Thyroid gland (tissue), 4 donors: ENCODE measurements at places on chromosomes 2 and 18. TPM values are rescaled to one million over a fixed set of nuclear protein-coding genes. Genes with fewer than 3 reads are reported as not detected.

The LINC00305 gene
- total RNA-seq: not detected

The DNMT3A gene
- total RNA-seq: 19.6 TPM

The CCDC74A gene
- total RNA-seq: 21.6 TPM

The ZNF396 gene
- 8.9 TPM for total RNA-seq

The ALPP gene
- not detected for total RNA-seq

GRCh38 chr18:5974696-5975095 lies 79.4 kb upstream of the TMEM200C start:
- no peaks in the 10 kb centered on the region for H3K27me3 ChIP-seq
- no peaks in the 10 kb centered on the region for H3K4me1 ChIP-seq
- no peaks in the 10 kb centered on the region for H3K36me3 ChIP-seq
- DNase-seq: no peak
- no peak overlapping the region for H3K27ac ChIP-seq
- no peak overlapping the region for H3K4me3 ChIP-seq

GRCh38 chr2:17759805-17760204 lies 5.9 kb downstream of the GEN1 start:
- no peaks in the 10 kb centered on the region for H3K36me3 ChIP-seq
- H3K27ac ChIP-seq: no peak overlapping the region

- DNase-seq: no peak
- H3K27me3 ChIP-seq: no peaks in the 10 kb centered on the region
- no peak overlapping the region for H3K4me3 ChIP-seq
- H3K36me3 ChIP-seq: no peaks in the 10 kb centered on the region
Measured at GRCh38 chr2:7026742-7027141, 109.5 kb downstream of the RNF144A start.

DNA sequence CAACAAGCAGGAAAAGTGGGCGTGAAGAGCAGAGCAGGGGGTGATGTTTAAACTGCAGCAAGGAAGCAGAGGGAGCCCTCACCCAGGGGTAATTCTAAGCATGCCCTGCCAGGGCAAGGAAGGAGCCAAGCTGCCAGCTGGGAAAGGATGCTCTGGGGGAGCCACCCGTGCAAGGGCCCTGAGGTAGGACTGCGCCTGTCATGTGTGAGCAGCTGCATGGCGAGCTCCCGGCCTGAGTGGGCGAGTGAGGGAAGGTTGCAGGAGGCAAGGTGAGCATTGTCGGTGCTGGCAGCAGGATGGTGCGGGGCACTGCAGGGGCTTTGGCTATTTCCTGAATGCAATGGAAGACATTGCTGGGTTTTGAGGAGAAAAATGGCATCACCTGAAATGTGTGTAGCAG lies 107.2 kb downstream of the COPS8 start:
- no peaks in the 10 kb centered on the region for H3K27me3 ChIP-seq
- H3K4me1 ChIP-seq: no peaks in the 10 kb centered on the region
- H3K4me3 ChIP-seq: no peak overlapping the region
- no peaks in the 10 kb centered on the region for H3K36me3 ChIP-seq

DNA sequence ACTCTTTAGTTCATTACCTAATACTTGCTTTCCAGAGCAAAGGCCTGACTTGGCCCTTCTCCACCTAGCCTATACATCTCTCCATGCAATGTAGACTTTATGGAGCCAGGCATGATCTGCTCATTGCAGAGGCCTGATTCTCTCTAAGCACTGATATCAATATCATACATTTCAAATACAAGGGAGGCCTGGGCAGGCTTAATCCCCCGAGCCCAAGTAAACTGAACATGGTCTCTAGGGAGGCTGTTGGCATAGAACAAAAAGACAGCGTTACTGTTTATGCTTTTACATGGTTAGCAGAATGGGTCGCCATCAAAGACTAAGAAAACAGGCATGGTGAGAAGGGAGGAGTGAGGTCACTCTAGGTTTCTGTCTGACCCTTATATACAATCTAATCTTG lies 695.1 kb downstream of the ZEB2 start:
- no peak for DNase-seq
- no peak overlapping the region for H3K27ac ChIP-seq

DNA sequence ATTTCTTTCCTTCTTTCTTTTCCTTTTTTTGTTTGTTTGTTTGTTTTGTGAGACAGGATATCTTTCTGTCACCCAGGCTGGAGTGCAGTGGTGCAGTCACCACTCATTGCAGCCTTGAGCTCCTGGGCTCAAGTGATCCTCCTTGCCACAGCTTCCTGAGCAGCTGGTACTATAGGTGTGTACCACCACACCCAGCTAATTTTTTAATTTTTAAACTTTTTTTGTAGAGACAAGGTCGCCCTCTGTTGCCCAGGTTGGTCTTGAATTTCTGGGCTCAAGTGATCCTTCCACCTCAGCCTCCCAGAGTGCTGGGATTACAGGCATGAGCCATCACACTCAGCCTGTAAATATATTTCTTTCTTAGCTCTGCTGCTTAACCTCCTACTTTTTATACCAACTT lies 83.4 kb upstream of the CYP20A1 start:
- no peak overlapping the region for H3K4me3 ChIP-seq
- no peak overlapping the region for H3K27ac ChIP-seq
- H3K4me1 ChIP-seq: no peaks in the 10 kb centered on the region
- no peaks in the 10 kb centered on the region for H3K27me3 ChIP-seq

GRCh38 chr2:79994965-79995364 lies 309.6 kb downstream of the LRRTM1 start:
- no peak for DNase-seq
- H3K36me3 ChIP-seq: no peaks in the 10 kb centered on the region
- no peaks in the 10 kb centered on the region for H3K4me1 ChIP-seq
- H3K27me3 ChIP-seq: no peaks in the 10 kb centered on the region
- no peak overlapping the region for H3K4me3 ChIP-seq
- H3K27ac ChIP-seq: no peak overlapping the region

DNA sequence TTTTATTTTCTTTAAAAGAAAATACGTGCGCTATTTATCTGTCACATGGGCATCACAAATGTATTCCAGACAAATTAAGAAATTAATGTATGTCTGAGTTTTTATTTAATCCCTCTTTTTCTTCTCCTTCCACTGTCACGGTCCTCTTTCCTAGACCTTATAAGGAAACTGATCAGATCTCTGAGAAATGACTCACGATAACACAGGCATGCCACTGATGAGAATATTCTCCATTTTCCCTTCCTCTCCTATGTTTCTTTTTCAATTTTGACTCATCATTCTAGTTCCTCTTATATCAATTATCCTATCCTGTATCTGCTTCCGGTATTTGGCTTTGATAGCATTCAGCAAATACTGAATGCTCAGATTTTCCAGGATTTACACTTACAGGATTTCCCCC lies 121.8 kb downstream of the DSC3 start:
- no peak for DNase-seq
- H3K36me3 ChIP-seq: no peaks in the 10 kb centered on the region
- no peaks in the 10 kb centered on the region for H3K27me3 ChIP-seq
- H3K4me3 ChIP-seq: no peak overlapping the region
- no peaks in the 10 kb centered on the region for H3K4me1 ChIP-seq

GRCh38 chr2:156309167-156309566 lies 23.4 kb downstream of the NR4A2 start:
- no peaks in the 10 kb centered on the region for H3K27me3 ChIP-seq
- H3K36me3 ChIP-seq: no peaks in the 10 kb centered on the region
- no peak for DNase-seq
- H3K4me1 ChIP-seq: no peaks in the 10 kb centered on the region
- no peak overlapping the region for H3K4me3 ChIP-seq

DNA sequence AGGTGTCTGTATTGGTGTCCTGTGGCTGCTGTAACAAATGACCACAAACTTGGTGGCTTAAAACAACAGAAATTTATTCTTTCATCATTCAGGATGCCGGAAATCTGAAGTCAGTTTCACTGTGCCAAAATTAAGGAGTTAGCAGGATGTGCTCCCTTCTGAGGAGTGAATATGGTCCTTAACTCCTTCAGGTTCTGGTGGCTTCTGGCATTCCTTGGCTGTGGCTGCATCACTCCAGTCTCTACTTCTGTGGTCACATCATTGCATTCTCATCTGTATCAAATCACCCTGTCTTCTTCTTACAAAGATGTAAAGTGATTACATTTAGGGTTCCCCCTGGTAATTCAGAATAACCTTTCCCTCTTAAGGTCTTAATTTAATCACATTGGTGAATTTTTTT lies 12.6 kb downstream of the GPD2 start:
- DNase-seq: no peak
- no peak overlapping the region for H3K4me3 ChIP-seq
- H3K36me3 ChIP-seq: no peaks in the 10 kb centered on the region
- no peak overlapping the region for H3K27ac ChIP-seq
- peaks cover 4% of the 10 kb centered on the region for H3K4me1 ChIP-seq

- no peaks in the 10 kb centered on the region for H3K27me3 ChIP-seq
- H3K4me3 ChIP-seq: no peak overlapping the region
- H3K36me3 ChIP-seq: no peaks in the 10 kb centered on the region
- DNase-seq: no peak
- no peak overlapping the region for H3K27ac ChIP-seq
Measured at GRCh38 chr2:8447610-8448221, 234.1 kb upstream of the ID2 start.

- peaks cover 6% of the 10 kb centered on the region for H3K4me1 ChIP-seq
- H3K36me3 ChIP-seq: no peaks in the 10 kb centered on the region
- no peaks in the 10 kb centered on the region for H3K27me3 ChIP-seq
- no peak overlapping the region for H3K4me3 ChIP-seq
- DNase-seq: no peak
Measured at GRCh38 chr2:160144280-160144990, 55.6 kb downstream of the ITGB6 start.

- DNase-seq: no peak
- H3K27ac ChIP-seq: no peak overlapping the region
- H3K4me3 ChIP-seq: no peak overlapping the region
- no peaks in the 10 kb centered on the region for H3K4me1 ChIP-seq
Measured at GRCh38 chr2:226187156-226187555, 612.5 kb downstream of the IRS1 start.

GRCh38 chr2:64769392-64770044 lies 115.8 kb upstream of the SERTAD2 start:
- DNase-seq: no peak
- no peaks in the 10 kb centered on the region for H3K27me3 ChIP-seq
- H3K36me3 ChIP-seq: no peaks in the 10 kb centered on the region
- H3K27ac ChIP-seq: no peak overlapping the region
- H3K4me1 ChIP-seq: peaks cover 3% of the 10 kb centered on the region

GRCh38 chr2:181203916-181204315 lies 223.5 kb downstream of the UBE2E3 start:
- no peaks in the 10 kb centered on the region for H3K27me3 ChIP-seq
- no peak overlapping the region for H3K27ac ChIP-seq
- no peak for DNase-seq

DNA sequence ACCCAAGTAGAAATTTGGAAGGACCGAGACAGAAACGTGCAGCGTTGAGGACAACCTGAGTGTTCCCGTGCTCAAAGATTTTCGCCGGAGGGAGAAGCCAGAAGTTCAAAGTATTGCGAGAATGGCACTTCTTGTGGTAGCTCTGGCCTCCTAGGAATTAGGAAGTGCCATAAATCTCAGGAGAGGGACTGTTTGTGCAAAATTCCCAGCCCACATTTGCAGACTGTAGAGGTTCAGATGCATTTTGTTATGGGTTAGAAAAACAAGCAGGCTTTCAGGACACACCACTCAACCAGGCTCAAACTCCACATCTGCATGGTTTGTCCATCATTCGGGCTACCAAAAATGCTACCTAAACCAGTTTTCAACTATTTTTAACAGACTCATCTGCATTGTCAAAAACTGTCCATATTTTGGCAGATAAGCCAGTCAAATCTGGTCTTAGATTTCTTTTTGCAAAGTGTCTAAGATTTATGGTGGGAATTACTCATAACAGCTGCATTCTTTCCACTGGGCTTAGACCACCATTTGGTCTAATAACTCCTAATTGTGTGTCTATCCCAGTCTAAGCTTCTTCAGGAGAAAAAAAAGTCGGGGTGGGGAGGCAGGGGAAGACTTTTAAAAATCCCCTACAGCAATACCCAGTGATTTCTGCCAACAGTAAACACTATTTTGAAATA lies 422.9 kb downstream of the ARHGAP15 start:
- H3K4me1 ChIP-seq: no peaks in the 10 kb centered on the region
- no peak for DNase-seq
- H3K27me3 ChIP-seq: no peaks in the 10 kb centered on the region
- no peak overlapping the region for H3K27ac ChIP-seq
- H3K4me3 ChIP-seq: no peak overlapping the region

DNA sequence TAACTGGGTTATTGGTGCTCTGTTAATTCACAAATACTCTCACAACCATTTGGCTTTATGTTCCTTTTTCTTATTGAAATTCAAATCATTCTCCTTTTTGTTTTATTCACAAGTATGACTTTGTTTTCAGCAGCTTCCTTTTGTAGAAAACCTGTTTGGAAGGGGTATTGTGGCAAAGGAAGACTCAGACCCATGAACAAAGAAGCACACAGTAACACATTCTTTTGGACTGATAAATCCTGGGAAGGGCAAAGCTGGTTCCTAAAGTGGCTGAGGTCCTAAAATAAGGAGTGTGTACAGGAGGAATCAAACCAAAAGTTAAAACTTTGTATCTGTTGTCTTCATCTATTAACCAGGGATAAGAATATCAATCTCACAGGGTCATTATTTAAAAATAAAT lies 374.7 kb upstream of the FIGN start:
- H3K36me3 ChIP-seq: no peaks in the 10 kb centered on the region
- H3K27me3 ChIP-seq: no peaks in the 10 kb centered on the region
- no peaks in the 10 kb centered on the region for H3K4me1 ChIP-seq
- H3K4me3 ChIP-seq: no peak overlapping the region
- DNase-seq: no peak

DNA sequence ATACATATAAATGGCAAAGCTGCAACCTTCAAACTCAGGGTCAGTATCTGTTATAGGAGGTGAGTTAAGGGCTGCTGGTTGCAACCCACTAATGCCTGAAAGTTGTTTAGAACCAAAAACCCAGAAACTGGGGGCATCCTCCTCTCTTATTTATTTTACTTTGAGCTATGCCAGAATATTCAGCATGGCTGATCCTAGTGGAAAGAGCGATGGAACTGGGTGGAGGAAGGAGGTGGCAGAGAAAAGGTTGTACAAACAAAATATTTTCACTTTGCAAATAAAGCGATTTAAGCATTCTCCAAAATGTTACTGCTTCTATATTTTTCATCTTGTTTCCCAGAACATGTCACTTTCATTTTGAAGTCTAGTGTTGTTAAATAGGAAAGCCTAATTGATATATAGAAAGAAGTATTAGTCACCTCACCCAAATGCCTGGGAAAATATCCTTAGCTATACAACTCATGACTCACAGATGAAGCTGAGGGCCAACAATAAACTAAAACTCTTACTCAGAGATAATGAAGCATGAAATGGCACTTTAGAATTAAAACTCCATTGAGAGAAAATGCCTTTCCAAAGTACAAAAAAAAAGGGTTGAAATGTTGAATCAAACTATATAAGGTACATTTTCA lies 251.4 kb upstream of the UBE2E3 start:
- DNase-seq: no peak
- no peak overlapping the region for H3K27ac ChIP-seq
- no peaks in the 10 kb centered on the region for H3K27me3 ChIP-seq
- no peaks in the 10 kb centered on the region for H3K4me1 ChIP-seq

GRCh38 chr18:36460854-36461253 lies 163.3 kb downstream of the FHOD3 start:
- H3K4me3 ChIP-seq: no peak overlapping the region
- H3K36me3 ChIP-seq: no peaks in the 10 kb centered on the region
- peaks cover 29% of the 10 kb centered on the region for H3K4me1 ChIP-seq
- H3K27ac ChIP-seq: no peak overlapping the region
